ENCODE measurements at places on chromosomes 1 and 21.

- no peak for DNase-seq
Measured at GRCh38 chr1:94550396-94550795, 8.8 kb upstream of the F3 start.

DNA sequence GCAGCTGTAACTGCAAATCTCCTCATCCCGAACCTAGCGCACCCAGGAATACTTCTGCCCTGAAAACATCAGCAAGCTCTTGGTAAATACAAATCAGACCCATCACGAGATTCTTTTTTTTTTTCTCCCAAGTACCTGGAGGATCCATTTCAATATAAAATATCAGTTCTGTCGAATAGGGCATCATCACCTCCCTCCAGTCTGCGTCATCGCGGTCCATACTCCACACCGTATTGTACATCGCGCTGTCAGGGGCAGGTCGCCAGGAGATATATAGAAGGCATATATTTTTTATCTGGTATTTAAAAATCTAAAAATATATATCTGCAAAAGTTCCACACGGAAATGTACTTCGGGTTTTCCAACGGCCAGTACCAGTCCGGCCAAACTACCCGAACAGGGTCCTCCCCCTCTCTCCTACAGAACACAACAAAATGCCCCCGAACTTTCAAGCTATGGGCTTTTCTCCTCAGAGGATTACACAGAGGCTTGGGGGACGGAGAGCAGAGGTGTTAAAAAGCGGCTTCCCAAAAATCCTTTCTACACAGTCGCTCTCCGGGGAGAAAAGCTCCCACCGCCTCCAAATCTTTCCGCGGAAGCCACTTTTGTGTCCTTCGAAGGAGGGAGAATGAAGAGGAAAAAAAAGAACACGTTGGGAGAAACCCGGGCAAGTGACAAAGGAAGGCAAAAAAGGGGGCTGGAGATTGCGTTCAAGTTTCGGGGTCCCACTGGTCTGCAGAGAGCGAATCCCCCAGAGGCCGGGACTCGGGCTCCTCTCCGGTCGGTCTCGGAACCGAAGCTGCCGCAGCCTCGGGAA is 509 bp downstream of the PIK3R3 start:
- peak; percentile 36 for DNase-seq

GRCh38 chr1:9061252-9061960 is 8.0 kb downstream of the SLC2A5 start:
- no peak for DNase-seq

DNA sequence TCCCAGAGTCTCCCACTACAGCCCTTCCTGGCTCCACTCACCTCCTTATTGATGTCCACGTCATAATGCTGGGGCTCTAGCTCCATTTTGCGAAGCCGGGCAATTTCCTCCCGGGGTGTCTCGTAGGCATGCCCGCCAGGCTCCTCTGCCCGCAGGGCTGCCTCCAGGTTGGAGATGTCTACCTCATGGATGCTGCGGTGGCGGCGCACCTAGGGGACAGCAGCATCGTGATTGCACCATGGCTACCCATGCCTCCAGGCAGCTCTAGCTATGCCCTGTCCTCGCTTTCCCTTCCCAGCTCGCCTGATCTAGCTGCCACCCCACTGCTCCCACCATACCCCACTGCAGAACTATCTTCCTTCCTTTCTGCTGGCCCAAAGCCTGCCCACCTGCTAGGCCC is 15.1 kb upstream of the GOLT1A start:
- DNase-seq: no peak

DNA sequence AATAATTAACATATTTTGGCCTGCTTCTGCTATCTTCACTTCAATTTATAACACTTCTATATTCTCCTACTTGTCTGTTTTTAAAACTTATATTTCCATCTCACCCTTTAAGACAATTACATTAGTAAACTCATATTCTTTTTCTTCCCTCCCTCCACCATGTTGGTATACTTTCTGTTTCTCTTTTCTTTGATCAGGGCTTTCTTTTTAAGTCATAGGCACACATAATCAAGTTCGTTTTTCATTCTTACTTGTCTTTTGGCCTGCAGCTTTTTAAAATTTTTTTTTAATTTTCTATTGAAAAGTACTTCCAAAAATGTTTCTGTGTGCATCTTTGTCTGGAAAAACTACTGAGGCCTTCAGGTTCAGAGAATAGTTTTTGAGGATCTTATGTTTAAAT is 2.3 kb downstream of the PYHIN1 start:
- DNase-seq: no peak

- no peak for DNase-seq
Measured at GRCh38 chr1:160618327-160618726, 28.5 kb downstream of the SLAMF1 start.

All from LoVo (cell line).